T follicular helper cell (primary cell): ENCODE measurements at places on chromosomes 12 and 14.

GRCh38 chr14:24368562-24369252 is 723 bp downstream of the NFATC4 start:
- no peak for DNase-seq

GRCh38 chr12:7219599-7220243 is 30.2 kb downstream of the PEX5 start:
- DNase-seq: peak; percentile 62

- DNase-seq: peak; percentile 39
These were observed at the start of gene ABHD4 for GRCh38 chr14:22598099-22598895. ABHD4 (plus strand) TSS chr14:22598300; CDS start chr14:22598307, 7 bp downstream.

GRCh38 chr14:70858641-70859040 is 48.6 kb upstream of the PCNX1 start:
- no peak for DNase-seq
